ENCODE measurements at places on chromosomes 12 and 14.
A peak's percentile ranks its signal among the peaks of the same experiment; 100 is the strongest.

- no peak for DNase-seq
These were observed 83.6 kb downstream of the CCDC92 start for GRCh38 chr12:123888989-123889388.

GRCh38 chr12:5944688-5945070 is 380 bp downstream of the ANO2 start:
- no peak for DNase-seq

DNA sequence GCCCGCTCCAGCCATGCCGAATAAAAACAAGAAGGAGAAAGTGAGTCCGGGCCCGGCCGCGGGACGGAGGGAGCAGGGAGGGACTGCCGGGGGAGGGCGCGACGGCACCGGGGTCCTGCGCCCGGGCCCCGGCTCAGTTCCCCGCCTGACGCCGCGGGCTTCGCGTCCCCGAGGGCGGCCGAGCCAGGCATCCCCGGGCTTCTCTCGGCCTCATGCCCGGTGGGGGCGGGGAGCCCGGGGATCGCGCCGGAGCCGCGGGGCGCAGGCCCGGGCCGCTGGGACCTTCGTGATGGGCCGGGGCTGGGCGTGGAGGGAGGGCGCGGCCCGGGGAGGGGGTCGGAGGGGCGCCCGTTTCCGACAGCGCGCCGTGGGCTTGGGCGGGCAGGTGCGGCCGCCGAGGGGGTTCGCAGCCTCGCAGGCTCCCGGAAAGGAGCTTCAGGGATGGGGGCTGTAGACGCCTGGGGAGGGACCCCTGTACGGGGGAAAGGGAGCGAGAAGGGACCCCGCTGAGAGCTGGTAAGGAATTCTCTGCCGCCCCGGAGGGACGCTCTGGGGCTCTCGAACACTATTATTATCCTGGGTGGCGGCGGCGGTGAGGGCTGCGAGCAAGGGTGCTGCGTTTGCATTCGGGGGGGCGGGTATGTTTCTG is 496 bp downstream of the PPP2R5C start:
- no peak for DNase-seq

DNA sequence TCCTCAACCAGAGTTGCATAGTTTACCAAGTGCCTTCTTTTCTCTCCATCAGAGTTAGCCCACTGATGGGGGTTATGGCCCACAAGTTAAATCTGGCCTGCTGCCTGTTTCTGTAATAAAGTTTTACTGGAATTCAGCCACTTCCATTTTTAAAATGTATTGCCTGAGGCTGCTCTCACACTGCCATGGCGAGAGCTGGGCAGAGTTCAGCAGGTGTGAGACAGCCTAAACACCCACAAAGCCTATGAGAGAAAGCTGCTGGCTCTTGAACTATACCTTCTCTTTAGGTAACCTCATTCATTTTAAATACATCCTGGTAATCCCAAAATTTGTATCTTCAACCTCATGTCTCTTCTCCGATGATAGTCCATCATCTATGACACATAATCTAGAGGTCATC is 86.1 kb downstream of the BCL2L14 start:
- DNase-seq: no peak

DNA sequence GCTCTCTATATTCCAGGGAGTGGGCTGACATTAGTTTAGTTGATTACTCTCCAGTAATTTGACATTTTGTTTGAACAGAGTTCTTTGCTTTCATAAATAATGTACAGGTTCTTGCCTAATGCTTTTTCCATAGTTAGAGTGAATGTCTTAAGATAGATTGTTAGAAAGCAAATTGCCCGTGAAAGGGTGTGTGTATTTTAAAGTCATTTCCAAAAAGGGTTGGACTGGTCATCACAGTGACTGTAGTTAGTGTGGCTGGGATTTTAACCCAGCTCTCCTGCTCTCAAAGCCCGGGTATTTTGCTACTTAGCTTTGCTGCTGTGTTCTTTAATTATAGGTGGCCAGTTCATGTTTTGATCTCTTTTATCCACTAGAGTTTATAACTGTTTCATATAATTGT is 74.2 kb downstream of the DNAH10 start:
- no peak for DNase-seq

DNA sequence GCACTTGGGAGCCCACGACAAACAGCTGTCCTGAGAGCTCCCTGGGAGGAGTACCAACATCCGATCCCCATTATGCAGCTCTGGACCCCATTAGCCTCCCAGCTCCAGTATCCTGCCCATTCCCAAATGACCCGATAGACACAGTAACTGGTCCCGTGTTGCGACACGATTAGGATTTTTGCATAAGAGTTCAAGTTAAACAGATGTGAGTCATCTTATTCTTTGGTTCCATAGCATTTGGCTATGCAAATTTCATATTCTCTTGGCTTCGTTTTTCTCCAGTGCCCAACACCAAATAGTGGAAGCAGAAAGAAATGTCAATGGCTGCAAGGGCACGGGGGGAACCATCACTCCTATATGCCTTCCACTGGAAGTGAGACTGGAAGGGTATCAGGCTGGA is 43.0 kb upstream of the LRRC10 start:
- DNase-seq: peak; percentile 59

- DNase-seq: no peak
These were observed 63.5 kb downstream of the FRMD6 start for GRCh38 chr14:51715250-51715649.

DNA sequence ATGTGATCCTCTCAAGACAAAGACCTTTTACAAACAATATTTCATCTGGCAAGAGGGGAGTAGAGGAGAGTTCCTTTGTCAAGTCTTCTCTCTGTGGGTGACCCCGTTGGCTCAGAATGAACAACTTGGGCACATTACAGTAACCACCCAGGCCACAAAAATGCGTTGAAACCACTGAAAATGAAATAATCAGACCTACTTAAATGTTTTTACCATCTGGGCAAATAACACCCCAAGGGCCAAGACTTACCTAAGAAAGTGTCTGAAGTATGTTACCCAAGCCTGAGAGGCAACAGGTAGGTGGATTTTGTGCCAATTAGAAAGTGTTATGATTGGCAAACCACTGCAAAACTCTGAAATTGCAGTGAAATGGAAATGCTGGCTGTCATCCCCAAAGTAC is 1.3 kb downstream of the TC2N start:
- DNase-seq: peak; percentile 5

DNA sequence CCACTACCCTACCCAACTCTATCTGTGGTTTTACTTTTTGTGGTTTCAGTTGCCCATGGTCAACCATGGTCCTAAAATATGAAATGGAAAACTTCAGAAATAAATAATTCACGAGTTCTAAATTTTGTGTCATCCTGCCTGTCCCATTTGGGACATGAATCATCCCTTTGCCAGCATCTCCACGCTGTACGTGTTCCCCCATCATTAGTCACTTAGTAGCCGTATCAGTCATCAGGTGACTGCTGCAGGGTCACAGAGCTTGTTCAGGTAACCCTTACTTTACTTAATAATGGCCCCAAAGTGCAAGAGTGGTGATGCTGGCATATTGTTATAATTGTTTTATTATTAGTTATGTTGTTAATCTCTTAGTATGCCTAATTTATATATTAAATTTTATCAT is 209.9 kb downstream of the ITPR2 start:
- no peak for DNase-seq

DNA sequence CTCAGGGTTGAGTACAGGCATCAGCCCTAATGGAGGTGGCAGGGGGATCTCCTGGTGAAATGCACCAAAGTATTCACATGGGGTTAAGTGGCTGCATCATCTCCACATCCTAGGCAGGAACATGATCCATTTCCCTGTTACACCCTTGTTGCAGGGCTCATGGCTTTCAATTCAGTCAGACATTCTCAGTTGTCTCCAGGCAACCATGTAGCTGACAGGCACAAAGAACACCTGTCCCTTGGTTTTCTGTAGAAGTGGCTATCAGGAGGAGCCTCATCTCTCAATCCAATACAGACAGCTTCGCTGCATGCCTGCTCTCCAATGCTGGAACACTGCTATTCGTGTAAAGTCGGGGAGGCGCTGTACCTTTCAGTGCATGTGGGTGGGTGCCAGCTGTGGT is 299.0 kb upstream of the FOXG1 start:
- no peak for DNase-seq

DNA sequence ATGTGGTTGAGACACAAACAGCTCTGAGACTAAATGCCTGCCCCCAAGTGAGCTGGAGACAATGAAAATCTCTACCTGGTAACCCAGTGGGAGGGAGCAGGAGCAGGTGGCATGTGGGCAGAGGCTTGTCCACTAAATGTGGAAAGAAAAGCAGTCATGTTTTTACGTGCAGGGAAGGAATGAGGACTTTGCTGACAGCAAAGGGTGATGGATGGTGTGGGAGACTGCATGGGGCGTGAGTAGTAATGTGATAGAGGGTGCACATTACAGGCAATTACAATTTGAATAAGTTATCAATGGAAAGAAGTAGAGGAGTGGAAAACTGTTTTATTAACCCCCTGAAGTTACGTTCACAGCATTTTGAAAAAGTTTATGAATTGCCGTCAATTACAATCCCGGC is 176.6 kb downstream of the NRXN3 start:
- DNase-seq: no peak

- no peak for DNase-seq
These were observed 122.1 kb upstream of the PARP11 start for GRCh38 chr12:3995306-3995705.

- peak; percentile 65 for DNase-seq
These were observed 52.5 kb downstream of the DUSP16 start for GRCh38 chr12:12510141-12510540.

GRCh38 chr12:51846911-51847642 is 1.4 kb downstream of the FIGNL2 start:
- DNase-seq: no peak

- no peak for DNase-seq
These were observed 216.2 kb upstream of the PLEKHG7 start for GRCh38 chr12:92486443-92487137.

DNA sequence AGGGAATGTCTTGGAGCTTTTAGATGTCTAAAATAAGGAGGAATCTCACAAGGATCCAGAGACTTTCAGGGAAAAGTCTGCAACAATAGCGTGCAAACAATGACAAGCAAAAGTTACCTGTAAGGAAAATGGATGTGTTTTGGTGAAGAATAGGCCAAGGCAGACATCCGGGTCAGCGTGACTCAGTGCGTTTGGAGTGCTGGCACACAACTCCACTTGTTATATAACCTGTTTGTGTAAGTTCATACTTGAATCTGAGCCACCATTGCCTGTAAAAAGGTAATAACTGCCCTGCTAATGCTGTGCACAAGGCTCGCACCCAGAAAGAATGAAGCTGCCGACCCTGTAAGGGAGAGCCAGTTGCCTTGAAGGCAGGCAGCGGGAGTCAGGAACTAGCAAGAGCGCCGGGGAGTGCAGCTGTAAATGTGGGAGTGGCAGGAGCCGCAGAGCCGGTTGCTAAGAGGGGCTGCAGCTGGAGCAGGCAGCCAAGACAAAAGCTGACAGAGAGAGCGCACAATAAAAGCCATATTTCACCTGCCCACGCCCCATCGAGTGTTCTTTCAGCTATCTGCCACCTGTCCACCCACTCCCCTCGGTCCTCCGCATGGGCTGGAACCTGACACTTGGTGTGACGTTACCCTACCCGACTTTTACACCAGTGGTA is 638.5 kb upstream of the MIS18BP1 start:
- DNase-seq: no peak

GRCh38 chr12:4742416-4742970 is 22.3 kb downstream of the GALNT8 start:
- no peak for DNase-seq

Data from HS-5 (cell line).